ENCODE measurements at places on chromosomes 4 and X.

DNA sequence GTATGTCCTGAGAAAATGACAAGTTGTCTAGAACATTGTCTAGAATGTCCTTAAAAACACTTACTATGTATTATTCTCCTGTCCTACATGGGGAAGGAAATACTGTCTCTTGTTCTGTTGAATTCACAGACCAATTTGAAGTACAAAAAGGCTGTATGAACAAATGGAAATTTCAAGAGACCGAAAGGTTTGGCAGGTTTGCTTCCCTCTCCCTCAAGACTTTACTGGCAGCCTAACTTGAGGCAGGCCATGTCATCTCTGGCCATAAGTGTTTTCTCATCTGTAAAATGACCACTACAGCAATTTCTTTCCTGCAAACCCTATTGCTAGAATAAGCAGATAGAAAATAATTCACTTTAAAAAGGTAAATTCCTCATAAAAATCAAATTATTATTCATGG is 191.2 kb upstream of the BMP3 start:
- no peak for DNase-seq

GRCh38 chr4:184590196-184590595 is 59.1 kb downstream of the CASP3 start:
- no peak for DNase-seq

DNA sequence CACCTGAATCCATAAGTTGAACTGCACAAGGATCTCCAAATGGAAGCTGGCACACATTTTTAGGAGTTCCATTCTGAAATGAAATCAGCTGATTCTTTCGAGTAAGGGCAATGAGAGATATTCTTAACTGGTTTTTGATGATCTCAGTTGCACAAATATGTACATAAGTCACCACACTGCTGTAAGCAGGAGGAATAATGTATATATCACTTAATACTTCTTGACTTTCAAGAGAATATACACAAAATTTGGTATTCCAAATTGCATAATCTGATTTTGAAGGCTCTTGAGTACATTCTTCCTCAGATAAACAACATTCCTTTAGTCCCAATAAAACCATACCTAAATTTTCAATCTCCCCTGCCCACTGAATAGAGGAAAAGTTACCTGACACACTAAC is 8.2 kb downstream of the FANCB start:
- DNase-seq = peak; percentile 45

- DNase-seq = peak; percentile 76
Observed at GRCh38 chr4:86918539-86919072, 16.2 kb upstream of the AFF1 start.

DNA sequence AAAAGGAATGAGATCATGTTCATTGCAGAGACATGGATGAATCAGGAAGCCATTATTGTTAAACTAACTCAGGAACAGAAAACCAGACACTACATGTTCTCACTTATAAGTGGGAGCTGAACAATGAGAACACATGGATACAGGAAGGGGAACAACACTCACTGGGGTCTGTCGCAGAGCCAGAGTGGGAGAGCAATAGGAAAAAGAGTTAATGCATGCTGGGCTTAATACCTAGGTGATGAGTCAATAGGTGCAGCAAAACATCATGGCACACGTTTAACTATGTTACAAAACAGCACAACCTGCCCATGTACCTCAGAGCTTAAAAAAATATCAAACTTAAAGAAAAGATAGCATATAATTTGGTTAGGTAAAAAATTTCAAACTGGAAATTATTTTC is 281.4 kb downstream of the PABPC4L start:
- DNase-seq = no peak

DNA sequence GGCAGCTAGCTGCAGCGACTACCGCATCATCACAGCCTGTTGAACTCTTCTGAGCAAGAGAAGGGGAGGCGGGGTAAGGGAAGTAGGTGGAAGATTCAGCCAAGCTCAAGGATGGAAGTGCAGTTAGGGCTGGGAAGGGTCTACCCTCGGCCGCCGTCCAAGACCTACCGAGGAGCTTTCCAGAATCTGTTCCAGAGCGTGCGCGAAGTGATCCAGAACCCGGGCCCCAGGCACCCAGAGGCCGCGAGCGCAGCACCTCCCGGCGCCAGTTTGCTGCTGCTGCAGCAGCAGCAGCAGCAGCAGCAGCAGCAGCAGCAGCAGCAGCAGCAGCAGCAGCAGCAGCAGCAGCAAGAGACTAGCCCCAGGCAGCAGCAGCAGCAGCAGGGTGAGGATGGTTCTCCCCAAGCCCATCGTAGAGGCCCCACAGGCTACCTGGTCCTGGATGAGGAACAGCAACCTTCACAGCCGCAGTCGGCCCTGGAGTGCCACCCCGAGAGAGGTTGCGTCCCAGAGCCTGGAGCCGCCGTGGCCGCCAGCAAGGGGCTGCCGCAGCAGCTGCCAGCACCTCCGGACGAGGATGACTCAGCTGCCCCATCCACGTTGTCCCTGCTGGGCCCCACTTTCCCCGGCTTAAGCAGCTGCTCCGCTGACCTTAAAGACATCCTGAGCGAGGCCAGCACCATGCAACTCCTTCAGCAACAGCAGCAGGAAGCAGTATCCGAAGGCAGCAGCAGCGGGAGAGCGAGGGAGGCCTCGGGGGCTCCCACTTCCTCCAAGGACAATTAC is 1.4 kb downstream of the AR start:
- DNase-seq = peak; percentile 32

- DNase-seq = peak; percentile 31
Observed at GRCh38 chr4:157265281-157265680, 44.8 kb downstream of the GRIA2 start.

DNA sequence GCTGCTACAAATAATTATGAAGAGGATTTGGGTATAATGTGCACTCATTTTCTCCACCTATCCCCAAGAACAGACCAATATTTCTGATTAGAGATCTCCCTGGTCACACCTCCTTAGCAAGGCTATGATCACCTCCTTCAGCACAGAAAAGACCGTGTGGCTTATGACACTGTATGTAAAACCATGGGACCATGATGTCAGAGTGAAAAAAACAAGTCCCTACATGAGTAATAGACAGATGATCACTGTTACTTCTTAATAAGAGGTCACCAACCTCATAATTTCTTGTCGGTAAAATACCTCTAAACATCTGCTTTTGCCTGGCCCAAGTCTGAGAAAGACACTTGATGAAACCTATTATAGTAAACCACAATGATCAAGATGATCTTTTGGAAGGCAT is 330.6 kb upstream of the F9 start:
- no peak for DNase-seq

GRCh38 chrX:107750263-107750662 is 25.3 kb downstream of the TSC22D3 start:
- DNase-seq = no peak

- DNase-seq = no peak
Observed at GRCh38 chr4:40656201-40656863, 26.7 kb upstream of the RBM47 start.

- no peak for DNase-seq
Observed at GRCh38 chr4:140472156-140472555, 25.9 kb downstream of the MGAT4D start.

GRCh38 chrX:148363471-148364235 is 136.8 kb upstream of the AFF2 start:
- DNase-seq = no peak

GRCh38 chrX:41716767-41717473 is 7.1 kb upstream of the GPR82 start:
- DNase-seq = no peak

DNA sequence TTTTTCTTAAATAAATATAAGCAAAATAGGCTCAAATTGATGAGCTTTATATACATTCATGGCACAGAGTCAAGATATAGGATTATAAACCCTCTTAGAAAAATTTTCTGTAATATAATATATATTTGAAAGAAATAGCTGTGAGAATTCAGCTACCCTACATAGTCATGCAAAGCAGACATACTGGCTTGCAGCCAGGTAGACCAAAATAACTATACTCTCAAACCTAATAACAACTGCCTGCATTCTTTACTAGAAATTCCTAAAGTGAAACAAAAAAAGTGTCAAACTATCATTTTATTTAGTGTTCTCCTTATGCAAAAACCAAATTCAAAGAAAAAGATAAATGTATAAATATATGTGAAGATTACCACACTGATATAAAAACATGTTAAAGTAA is 1390.2 kb downstream of the C4orf33 start:
- DNase-seq = peak; percentile 3

GRCh38 chrX:45992402-45993123 is 552.7 kb downstream of the ZNF674 start:
- no peak for DNase-seq

GRCh38 chr4:157819693-157820464 is 352.9 kb downstream of the GASK1B start:
- DNase-seq = no peak

- no peak for DNase-seq
Observed at GRCh38 chrX:1023676-1024075, 188.8 kb downstream of the CRLF2 start.

GRCh38 chr4:72591547-72592454 is 22.8 kb upstream of the ADAMTS3 start:
- peak; percentile 6 for DNase-seq

GRCh38 chr4:88514557-88515511 is 8.7 kb downstream of the PYURF start:
- no peak for DNase-seq

DNA sequence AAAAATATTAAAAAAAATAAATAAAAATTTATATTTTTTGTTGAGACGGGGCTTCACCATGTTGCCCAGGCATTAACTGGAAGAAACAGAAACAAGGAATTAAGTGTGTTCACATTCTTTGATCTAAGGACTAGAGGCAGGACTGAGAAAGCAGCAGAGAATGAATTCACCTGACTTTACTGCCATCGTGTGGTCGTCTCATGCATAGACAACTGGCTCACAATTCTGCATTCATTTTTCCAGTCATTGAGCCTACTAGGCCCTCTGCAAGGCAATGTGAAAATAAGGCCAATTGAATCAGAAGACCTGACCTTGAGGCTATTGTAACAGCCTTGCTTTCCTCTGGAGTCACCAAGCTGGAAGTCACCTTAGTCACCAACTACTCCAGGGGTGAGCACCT is 37.4 kb downstream of the LHFPL1 start:
- peak; percentile 33 for DNase-seq

DNA sequence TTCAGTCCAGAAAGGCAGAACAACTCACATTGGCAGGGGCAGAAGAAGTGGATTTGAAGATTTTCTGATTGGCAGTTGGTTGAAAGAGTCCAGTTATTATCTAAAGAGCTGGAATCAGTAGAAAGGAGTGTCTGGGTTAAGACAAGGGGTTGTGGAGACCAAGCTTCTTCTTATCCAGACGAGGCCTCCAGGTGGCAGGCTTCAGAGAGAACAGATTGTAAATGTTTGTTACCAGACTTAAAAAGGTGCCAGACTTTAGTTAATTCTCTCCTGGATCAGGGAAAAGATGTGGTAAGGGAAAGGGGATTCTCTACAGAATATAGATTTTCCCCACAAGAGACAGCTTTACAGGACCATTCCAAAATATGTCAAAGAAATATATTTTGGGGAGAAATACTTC is 36.7 kb upstream of the TLR3 start:
- no peak for DNase-seq

- DNase-seq = no peak
Observed at GRCh38 chrX:51406688-51407519, 74.3 kb downstream of the NUDT10 start.

- DNase-seq = peak; percentile 63
Observed at GRCh38 chrX:45347877-45348276, 147.2 kb upstream of the DIPK2B start.

DNA sequence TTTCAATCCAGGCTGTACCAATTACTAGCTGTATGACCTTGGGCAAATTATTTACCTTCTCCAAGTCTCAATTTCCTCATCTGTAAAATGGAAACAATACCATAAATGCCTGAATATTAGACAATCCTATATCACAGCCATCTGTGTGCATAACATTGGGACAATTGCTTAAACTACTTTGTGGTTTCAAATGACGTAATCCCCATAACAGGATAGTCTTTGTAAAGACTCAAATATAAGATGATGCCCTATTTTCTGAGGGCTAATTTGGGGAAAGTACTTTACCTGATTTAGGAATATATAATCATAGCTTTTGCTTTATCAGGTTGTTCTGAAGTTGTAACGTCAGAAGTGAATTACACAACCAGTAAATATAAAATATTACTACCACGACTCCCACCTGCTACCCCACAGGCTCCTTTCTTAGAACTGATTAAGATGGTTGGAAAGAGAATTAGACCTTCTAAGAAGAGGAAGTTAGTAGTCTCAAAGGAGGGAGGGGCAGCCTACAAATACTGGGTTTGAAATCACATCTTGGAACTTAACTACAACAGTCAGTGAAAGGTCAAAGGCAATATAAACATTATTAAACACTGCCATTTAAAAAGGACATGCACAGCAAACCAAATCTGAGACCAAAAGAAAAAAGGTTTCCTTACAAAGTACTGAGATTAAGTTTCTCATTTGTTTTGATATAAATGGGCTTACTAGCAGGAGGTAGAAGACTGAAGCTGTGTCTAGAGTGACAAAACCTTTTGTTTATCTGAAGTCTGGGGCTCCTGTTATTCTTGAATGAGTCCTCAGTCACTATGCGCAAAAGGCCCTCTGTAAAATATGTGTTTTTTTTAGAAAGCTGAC is 215.0 kb downstream of the SCFD2 start:
- DNase-seq = no peak

DNA sequence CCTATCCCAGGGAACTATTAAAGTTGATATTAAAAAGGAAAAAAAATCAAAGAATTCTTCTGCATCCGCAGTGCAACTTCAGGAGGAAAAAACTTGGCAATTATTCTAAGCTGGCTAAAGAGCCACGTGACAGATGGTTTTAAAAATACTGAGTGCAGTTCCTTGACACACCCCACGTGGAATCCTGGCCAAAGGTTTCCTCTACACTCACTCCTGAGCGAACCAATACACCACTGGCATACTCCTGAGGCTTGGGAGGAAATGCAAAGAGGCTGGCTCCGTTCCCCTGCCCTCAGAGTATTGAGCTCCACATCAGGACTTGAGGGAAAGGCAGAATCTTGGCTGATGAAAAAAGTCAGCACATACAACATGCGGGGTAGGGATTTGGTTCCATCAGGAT is 133.8 kb upstream of the ATP6AP2 start:
- no peak for DNase-seq

DNA sequence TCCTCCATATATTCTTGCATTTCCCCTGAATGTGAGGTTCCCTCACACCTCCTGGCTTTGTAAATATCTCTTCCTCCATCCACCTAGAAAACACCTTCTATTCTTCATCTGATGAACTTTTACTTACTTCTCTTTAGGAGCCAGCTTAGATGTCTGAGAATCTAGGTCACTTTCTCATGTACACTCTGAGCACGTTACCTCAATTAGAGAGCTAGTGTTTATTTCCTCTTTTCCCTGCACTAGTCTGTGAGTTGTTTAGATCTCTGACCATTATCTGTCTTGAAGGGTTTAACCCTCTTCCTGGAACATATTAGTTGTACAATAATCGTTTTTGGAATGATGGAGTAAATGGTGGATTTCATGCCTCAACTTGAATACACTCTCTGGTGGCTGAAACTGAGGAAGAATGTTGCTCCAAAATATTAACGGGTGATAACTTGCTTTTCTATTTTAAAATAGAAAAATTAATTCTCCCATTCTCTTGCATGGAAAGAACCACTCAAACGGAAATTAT is 8.5 kb upstream of the NEIL3 start:
- DNase-seq = no peak

All from astrocyte (in vitro differentiated cells and primary cell).